Activated CD4-positive, alpha-beta T cell treated with anti-CD3 and anti-CD28 coated beads, Interleukin-2, amount 10 ng/mL, durations not matched to agents 24 days and 14 days (primary cell): ENCODE measurements at places on chromosomes 7 and 10. TPM values are rescaled to one million over a fixed set of nuclear protein-coding genes. Genes with fewer than 3 reads are reported as not detected.
A peak's percentile ranks its signal among the peaks of the same experiment; 100 is the strongest.

- DNase-seq: peak; percentile 93
Measured at GRCh38 chr10:1109795-1110673, 53.8 kb downstream of the WDR37 start.

- no peak for DNase-seq
Measured at GRCh38 chr10:92181575-92181974, 109.3 kb downstream of the CPEB3 start.

The CTNNA3 gene
- not detected in 2 replicates for total RNA-seq

GRCh38 chr7:11373546-11374142 lies 400.0 kb downstream of the PHF14 start:
- DNase-seq: no peak

The SSC4D gene
- 0.77 and 0.80 TPM in 2 replicates for total RNA-seq

The CPN1 gene
- not detected in 2 replicates for total RNA-seq

DNA sequence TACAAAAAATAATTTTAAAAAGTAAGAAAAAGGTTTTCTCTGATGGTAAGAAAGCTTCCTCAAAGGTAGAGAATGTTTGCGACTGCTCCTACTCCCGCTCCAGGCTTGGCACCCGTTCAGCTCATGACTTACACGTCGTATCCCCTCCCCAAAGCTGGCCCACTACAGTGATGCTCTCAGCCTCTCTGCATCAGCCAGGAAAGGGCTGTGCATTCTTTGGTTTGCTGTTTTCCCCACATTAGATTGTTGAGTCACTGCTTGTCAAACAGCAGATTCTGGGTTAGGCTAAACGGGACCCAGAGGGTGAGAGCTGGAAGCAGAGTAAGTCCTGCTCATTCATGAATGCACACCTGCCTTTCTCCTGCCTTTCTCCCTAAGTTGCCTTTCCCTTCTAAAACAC lies 54.7 kb upstream of the NMT2 start:
- DNase-seq: no peak

DNA sequence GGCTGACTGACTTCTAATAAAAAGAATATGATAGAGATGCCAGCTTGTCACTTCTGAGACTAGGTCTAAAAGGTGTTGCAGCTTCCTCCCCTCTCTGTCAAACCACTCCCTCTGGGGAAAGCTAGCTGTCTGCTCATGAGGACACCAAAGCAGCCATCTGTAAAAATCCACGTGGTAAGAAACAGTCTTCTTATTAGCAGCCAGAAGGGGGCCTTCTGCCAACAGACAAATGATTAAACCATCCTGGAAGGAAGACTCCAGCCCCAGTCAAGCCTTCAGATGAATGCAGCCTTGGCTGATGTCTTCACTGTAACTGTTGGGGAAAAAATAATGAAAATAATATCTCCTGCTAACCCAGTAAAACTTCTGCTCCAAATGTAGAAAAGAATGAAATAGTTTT lies 41.9 kb upstream of the DAGLB start:
- no peak for DNase-seq

GRCh38 chr7:135678612-135679575 lies 16.6 kb downstream of the STMP1 start:
- DNase-seq: no peak

GRCh38 chr7:77315182-77315591 lies 101.0 kb downstream of the GSAP start:
- DNase-seq: no peak

The VPS37D gene
- 0.40 and 0.47 TPM in 2 replicates for total RNA-seq
